ENCODE measurements at places on chromosomes 16 and 17.

- DNase-seq = no peak
Measured at GRCh38 chr16:9139965-9140364, 48.5 kb downstream of the HAPSTR1 start.

DNA sequence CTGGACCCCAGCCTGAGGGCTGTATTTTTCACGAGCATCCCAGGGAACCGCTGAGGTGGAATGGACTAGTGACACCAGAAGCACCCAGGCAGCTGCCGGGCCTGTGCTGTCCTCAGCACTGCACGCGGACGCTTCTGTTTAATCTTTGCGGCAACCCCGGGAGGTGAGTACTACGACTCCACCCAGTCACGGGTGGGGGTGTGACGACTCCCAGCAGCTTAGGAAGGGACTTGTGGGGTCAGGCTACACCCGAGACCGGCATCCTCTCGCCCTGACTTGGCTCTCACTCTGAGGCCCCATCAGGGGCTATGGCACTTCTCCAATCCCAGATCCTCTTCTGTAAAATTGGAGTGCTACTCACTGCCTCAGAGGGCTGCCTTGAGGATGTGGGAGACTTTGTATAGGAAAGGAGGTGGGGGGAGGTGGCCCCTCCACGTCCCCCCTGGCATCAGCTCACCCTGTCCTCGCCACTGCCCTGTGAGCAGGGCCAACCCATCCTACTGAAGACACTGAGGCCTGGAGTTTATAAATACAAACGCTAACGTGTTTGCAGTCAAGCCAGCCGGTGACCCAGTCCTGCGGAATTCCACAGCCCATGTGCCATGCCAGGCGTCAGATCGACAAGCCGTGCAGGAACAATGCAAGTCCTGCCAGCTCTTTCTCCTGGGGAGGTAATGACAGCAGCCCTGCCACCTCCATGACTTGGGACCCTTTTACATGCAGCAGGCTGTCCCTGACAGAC lies 44.4 kb downstream of the PPL start:
- DNase-seq = no peak

DNA sequence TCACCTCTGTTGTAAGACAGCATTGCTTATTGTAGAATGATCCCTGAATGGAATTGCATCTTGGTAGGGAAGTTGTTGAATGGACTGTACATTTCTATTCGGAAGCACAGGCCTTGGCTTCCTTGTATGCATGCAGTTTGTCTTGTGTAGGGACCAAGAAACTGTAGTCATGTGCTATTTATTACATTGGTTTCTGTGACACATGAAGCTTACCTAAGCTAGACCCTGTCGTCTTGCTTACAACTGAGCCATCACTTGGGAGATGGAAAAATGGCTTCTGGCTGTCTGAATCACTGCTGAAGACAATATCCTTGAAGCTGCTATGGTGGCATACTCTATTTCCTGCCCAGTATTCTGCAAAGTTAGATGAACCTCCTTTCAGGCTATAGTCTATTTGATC lies 29.1 kb downstream of the PPM1D start:
- DNase-seq = no peak

DNA sequence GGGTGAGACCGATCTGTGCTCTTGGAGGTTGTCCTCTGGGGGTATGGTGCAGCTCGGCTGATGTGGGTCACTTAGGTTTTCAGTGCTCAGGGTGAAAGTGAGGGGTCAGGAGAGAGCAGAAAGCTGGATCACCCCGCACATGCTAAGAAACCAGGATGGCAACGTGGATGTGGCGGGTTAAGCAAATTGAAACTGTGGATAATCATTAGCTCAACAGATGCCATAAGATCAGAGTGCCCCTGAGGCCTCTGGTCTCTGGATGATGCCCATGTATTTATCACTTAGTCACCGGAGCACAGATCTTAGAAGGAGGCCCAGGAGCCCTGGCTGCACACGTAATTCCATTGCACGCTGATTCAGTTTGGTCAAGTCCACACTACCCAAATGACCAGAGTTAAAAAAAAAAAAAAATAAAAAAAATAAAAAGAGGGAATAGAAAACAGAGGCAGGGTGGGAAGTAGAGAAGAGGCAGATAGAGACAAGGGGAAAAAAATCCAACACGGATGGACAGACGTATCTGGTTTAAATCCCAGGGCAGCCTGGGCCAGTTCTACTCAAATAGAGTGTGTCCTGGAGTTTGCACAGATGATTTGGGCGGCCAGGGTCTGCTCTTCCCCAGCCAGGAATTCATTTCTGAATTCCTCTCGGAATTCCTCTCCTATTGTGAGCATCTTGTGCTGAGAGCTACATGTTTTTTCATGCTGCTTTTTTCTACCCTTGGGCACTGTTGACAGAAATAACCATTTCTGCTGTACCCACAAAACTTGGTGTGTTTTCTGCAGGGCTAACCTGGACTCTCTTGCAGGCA lies 378.3 kb downstream of the CPPED1 start:
- no peak for DNase-seq

DNA sequence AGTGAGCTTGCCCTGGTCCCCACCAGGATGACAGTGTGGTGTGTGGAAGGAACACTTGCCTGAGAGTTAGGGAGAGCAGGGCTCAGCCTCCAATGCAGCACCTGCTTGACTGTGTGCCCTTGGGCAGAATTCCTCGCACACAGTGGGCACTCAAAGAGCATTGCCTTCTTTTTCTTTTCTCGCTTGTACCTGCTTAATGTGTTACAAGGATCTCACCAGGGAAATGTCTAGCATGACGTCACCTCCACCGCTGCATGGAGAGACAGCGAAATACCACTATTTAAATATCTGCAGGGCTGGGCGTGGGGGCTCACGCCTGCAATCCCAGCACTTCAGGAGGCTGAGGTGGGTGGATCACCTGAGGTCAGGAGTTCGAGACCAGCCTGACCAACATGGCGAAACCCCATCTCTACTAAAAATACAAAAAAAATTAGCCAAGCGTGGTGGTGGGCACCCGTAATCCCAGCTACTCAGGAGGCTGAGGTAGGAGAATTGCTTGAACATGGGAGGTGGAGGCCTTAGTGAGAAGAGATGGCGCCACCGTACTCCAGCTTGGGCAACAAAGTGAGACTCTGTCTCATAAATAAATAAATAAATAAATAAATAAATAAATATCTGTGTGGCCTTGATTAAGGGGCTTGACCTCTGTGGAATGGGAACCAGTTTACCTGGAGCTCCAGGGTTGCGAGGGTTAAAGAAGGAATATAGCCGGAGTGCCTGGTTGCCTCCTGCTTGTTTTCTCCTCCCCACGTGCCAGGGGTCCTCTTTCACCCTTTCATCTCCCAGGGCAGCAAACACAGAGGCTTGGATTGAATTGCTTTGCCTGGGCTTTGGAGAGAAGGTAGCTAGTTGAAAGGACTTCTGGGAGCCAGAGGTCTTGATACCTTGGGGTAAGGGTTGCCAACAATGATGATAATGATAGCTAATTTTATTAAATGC lies 16.3 kb downstream of the SNX29 start:
- DNase-seq = no peak

DNA sequence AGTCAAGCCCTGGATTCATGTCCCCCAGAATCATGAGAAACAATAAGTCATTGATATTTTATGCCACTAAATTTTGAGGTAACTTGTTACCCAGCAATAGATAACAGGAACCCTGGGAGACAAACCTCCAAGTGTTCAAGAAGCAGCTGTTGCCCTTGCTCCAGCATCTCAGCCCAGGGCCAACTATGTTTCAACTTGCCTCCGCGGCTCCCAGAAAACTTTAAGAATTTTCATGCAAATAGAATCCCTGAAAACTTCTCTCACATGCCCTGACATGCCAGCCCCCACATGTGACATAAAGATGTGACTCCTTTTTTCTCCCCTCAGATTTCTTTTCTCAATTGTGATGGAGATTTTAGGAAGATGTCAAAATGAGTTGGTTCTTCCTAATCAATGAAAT lies 22.8 kb downstream of the LYRM9 start:
- no peak for DNase-seq

DNA sequence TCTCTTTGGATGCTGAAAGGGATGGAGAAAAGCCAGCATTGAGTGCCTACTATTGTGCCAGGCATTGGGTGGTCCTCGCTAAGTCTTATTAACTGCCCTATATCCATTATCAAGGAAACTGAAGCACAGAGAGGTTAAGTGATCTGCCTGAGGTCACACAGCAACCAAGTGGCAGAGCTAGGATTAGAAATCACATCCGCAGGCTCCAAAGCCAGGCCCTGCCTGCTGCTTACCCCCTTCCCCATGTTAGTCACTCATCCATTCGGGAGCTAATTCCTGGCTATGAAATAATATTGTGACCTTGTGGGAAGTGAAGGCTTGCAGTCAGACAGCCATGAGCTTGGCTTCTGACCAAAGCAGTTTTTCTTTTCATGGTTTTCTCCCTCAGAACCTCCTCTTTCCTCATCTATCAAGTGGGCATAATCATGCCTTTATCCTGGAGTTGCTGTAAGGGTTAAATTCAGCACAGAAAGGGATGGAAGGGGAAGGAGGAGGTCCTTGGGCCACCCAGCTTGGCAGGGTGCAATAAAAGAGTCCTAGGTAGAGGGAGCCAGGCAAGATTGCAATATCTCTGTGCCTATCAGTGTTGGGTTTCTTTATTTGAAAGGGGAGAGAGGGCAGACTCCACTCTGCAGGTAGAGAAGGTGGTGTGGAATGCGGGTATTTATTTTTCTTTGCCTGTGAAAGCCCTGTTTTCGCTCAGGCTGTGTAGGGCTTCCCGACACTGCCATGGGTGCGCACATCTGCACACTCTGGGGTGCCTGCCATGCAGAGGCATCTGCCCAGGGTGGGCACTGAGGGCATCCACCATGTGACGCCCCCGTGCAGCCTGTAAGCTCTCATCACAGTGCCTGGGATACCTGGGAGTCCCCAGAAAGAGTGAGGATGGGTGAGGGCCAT lies 11.3 kb downstream of the RAI1 start:
- DNase-seq = no peak

DNA sequence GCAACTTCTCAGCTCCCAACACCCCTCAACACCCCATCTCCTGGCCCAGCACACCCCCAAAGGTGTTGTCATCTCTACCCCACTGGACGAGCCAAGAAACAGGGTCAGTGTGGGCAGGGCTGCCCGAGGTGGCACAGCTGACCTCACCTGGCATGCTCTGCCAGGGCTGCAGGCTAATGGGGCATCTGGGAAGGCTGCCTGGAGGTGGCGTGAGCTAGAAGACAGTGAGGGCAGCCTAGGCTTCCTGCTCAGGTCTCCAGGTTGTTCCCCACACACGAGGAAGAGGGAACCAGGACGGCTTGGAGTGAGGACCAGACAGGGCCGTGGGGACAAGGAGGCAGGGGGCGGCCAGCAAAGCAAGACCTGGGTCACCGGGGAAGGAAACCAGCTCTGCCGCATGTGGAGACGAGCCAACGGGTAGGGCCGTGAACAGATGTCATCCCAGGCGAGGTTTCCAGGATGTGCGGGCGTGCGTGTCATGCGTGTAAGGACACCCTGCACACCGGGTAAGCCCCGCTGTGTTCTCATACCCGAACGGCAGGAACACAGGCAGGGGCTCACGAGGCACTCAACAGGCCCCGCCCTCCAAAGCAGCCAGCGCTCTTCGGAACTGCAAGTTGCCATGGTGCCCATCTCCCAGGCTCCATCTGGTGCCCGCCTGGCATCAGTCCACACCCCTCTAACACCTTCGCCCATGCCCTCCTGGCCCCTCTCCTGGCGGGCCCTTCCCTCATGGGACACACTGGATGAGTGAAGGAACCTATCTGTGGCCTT lies 29.6 kb upstream of the PVALEF start:
- DNase-seq = no peak

DNA sequence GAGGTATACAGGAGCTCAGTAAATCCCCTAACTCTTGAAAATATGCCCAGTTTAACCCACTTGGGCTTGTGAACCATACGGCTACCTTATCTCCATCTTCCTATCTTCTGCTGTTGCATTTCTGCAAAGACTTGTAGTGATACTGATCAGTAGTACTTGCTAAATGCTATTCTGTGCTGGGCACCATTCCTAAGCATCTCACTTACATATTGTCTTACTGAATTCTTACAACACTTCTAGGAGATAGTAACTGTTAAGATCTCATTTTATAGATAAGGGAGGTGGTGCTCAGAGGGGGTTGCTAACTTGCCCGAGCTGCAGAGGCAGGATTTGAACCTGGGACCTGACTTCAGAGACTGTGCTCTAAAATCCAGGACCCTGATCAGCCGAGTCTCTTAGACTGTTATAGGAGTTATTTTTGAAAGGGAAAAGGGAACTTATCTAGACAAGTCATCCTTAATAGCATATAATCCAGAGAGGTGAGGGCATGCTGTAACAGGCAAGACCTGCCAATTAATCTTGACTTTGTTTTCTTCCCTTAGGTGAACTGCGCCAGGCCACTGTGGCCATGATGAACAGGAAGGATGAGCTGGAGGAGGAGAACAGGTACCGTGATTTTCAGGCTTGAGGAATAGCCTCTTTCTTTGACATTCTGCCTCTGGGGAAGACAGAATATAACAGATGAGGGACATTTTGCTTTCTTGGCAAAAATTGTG lies 149.7 kb downstream of the SNX29 start:
- DNase-seq = no peak

GRCh38 chr17:34769049-34769448 lies 189.7 kb downstream of the TMEM132E start:
- DNase-seq = no peak

DNA sequence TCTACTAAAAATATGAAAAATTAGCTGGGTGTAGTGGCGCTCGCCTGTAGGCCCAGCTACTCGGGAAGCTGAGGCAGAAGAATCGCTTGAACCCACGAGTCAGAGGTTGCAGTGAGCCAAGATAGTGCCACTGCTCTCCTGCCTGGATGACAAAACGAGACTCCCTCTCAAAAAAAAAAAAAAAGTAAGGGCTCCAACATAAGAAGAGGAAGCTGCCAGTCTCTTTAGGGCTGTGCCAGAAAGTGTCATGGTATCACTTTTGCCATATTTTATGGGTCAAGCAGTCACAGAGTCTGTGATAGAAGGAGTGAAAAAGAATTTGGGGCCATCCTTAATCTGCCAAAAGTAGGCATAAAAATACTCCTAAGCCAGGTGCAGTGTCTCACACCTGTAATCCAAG lies 1.4 kb upstream of the PIPOX start:
- DNase-seq = no peak

GRCh38 chr17:80777274-80777673 lies 214.4 kb upstream of the CHMP6 start:
- no peak for DNase-seq

DNA sequence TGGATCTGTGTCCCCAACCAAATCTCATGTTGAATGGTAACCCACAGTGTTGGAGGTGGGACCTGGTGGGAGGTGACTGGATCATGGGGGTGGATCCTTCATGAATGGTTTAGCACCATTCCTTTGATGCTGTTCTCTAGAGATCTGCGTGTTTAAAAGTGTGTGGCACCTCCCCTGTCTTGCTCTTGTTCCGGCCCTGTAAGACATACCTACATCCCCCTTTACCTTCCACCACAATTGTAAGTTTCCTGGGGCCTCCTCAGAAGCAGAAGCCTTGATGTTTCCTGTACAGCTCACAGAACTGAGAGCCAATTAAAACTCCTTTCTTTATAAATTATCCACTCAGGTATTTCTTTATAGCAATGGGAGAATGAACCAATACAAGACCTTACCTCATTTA lies 257.7 kb downstream of the XYLT1 start:
- no peak for DNase-seq

Data from stimulated activated naive CD8-positive, alpha-beta T cell treated with anti-CD3 and anti-CD28 coated beads, Interleukin-15, amount 100 ng/mL, for 72 hours (primary cell).